Peyer's patch (tissue), 4 donors: ENCODE measurements at places on chromosomes 7 and 10.

DNA sequence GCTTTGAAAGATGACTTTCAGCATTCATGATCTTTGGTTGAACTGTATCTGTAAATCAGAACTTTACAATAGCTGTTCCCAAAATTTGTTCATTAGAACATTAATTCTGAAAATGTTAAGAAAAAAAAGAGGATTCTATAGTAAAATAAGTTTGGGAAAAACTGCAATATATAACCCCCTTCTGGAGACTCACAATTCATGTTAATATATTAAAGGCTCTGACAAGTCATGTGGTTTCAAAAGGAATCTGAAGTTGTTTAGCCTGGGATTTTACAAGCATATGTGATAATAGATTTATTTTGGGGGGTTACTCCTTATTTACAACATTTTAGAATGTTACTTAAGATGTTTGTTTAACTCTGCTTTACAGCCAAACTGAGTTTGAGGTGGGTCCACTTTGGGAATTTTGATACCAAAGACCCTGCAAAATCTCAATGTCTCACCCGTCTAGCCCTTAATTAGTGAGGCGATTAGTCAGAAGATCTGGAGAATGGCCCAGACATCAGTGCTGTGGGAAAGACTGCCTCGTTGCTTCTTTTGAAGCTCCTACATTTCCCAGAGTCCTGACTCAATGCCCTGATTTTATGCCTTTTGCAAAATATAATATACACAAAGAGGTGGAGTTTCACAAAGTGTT lies 40.0 kb downstream of the CDK1 start:
- no peak for DNase-seq

GRCh38 chr7:132368246-132368900 lies 207.9 kb downstream of the PLXNA4 start:
- DNase-seq = peak; percentile 69

DNA sequence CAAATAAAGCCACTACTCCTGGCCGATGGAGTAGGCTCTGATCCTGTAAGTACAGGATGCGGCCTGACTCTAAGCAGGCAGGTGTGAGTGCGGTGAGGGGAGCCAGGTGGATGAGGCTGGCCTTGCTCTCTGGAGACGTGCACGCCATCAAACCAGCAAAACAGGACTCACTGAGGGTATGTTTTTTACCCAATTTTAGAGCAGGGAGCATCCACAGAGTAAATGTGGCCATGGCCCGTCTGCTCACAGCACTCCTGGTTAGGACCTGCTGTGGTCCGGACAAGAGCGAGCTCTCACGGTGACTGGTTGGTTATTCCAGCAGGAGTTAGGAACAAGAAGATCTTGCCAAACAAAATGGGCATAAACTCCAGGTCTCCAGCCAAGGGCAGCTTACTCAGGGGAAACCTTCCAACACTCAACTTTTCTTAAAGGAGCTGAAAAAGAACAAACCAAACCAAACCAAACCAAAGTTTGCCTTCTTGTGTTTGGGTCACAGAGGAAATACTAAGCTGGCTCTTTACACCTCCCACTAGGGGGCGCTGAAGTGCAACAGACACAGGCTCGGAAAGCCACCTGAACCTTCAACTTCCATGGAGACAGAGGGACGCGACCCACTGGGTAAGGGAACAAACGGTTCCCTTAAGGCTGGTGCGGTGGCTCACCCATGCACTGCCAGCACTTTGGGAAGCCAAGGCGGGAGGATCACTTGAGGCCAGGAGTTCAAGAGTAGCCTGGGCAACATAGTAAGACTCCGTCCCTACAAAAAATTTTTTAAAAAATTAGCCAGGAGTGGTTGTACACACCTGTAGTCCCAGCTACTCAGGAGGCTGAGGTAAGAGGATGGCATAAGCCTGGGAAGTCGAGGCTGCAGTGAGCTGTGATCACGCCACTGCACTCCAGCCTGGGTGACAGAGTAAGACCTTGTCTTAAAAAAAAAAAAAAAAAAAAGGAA lies 122.4 kb downstream of the CLEC2L start:
- DNase-seq = peak; percentile 85

DNA sequence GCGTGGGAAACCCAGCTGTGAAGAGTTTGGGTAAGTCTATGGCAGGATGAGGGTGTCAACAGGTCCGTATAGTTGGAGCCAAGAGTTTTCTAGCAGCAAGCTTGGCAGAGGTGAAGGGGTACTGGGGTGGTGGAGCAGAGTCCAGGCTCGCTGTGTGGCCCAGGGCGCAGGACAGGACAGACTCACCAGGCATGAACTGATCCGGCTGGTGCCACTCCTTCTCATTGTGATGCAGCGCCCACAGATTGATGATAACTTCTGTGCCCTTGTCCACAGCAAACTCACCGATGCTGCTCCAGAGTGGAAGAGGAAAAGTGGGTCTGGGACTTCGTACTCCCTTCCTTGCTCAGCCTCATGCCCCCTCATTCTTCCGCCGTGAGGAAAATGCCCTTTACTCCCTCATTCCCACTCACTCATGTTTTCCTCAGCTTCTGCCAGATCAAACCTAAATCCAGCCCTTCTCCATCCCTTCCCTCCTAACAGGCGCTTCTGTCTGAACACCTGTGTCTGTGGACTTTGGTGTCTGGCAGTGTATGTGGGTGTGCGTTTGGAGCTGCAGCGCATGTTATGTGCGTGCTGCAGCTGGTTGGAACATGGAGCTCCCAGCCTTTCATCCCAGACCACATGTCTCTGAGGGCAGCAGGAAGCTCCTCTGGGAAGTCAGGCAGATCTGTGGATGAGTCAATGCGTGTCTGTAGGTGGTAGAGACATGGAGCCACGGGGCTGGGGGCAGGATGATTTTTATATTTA lies 5.7 kb downstream of the CYP17A1 start:
- no peak for DNase-seq
